Stimulated activated CD8-positive, alpha-beta memory T cell treated with anti-CD3 and anti-CD28 coated beads, Interleukin-4, amount 100 ng/mL, for 1 hour (primary cell): ENCODE measurements at places on chromosomes 16 and 17.

DNA sequence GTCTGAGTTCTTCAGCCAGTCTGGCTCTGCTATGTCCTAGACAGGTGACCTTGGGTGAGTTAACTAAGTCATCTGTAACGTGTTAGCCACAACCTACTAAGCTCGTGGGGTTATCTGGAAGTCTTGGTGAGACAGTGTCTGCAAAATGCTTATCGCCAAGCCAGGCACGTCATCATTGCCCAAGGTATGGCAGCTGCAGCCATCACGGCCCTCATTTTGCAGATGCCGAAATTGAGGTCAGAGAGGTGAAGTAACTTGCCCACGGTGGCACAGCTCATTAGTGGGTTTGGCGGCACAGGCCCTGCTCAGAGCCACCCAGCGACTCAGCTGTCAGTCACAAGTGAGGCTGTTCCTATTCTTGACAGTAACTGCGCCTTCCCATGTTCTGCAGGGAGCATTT is 79.8 kb downstream of the CMIP start:
- DNase-seq: peak; percentile 20

DNA sequence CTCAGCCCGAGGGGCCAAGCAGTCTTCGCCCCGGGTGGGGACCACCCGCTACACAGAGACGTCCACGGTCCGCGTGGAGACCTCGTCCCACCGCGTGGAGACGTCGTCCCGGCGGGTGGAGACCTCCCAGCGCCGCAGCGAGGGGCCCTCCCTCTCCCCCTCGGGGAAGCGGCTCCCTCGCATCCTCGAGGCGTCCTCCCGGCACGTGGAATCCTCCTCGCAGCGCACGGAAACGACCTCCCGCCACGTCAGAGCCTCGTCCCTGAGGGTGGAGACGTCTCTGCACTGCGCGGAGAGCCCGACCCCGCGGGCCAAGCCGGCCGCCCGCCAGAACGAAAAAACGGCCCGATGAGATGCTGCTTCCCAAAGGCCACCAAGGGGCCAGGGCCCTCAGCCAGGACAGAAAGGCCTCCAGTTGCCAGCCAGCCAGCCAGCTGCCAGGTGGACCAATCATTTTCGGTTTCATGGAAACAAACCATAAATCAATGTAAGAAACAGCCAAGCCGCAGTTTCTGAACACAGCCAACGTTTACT is 424 bp downstream of the C17orf100 start:
- DNase-seq: no peak

DNA sequence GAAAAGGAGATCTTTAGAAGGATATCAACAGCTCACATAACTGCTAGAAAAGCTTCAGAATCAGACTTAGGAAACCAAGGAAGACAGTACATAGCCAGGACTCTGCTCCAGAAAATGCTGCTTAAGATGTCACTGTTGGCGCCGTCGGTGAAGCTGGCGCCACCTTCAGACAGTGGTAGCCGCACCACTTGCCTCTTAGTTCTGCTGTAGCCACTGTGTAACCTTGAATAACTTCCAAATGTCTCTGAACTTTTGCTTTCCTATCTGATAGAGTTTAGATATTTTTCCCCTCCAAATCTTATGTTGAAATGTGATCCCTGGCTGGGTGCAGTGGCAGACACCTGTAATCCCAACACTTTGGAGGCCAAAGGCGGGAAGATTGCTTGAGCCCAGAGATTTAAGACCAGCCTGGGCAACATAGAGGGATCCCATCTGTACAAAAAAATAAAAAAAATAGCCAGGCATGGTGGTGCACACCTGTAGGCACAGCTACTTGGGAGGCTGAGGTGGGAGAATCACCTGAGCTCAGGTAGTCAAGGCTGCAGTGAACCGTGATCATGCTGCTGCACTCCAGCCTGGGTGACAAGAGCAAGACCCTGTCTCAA is 6.3 kb upstream of the USP31 start:
- DNase-seq: no peak

DNA sequence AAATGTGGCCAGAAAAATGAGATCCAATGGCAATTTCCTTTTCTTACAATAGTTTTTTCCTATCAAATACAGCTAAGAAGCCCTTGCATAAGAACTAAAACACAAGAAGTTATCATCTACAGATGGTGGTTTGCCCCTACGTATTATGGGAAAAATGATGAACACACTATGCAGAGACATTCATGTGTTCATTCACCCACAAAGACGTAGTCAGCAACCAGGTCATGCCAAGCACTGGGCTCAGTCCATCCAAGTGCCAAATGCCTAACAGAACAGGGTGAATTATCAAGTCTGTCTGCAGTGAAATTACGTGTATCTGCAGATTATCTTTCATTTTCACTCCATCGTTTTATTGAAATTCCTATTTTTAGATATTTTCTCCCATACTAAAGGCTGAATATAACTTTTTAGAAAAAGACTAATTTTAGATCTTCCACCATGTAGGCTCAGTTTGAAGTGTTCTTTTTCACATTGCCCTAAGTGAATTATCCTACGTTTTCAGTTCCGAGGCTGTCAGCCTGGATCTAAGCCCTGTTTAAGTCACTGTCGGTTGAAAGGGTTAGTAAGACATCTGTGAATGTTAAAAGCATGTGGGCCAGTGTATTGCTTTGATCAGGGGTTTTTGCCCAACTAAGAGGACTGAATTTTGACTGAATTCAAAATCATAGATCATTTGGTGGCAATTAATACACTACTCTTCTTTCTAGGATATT is 78.1 kb upstream of the DHX40 start:
- DNase-seq: no peak

- no peak for DNase-seq
These were observed 274.5 kb upstream of the ELAC2 start for GRCh38 chr17:13292291-13292690.
